Fibroblast of skin of right biceps (primary cell): ENCODE measurements at places on chromosomes 16 and 17.
A peak's percentile ranks its signal among the peaks of the same experiment; 100 is the strongest.

GRCh38 chr17:78532922-78533640 is 44.1 kb downstream of the DNAH17 start:
- DNase-seq, result peak; percentile 63

DNA sequence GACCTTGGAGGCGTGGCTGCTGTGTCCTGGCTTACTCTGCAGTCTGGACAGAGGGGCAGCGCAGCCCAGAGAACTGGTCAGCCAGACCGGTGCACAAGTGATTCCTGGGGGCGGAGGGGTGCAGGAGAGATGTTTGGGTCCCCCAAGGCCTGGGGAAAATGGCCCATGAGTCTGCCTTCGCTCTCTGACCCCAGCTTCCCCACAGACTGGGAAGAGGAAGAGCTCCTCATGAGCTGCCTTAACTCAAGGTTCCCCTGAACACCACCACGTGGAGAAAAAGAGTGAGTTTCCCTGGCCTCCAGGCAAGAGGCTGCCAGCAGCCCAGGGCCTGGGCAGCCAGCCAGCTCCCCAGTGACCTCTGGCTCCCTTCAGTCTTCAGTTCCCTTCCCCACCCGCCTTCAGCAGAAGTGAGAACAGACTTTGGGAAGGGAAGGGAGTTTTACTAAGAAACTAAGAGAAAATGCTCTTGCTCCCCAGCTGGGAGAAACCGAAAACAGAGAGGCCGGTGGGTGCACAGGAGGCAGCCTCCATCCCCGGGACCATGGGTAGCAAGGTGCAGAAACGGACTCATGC is 2.0 kb upstream of the C17orf99 start:
- peak; percentile 55 for DNase-seq

- DNase-seq, result no peak
Observed at GRCh38 chr17:49814781-49815529, 26.5 kb downstream of the KAT7 start.

GRCh38 chr16:30085247-30085646 is 6.5 kb downstream of the TBX6 start:
- no peak for DNase-seq

- DNase-seq, result no peak
Observed at GRCh38 chr17:31815212-31815730, 43.8 kb downstream of the COPRS start.
